Temporal lobe (tissue), 4 donors: ENCODE measurements at places on chromosomes 16 and 17. TPM values are rescaled to one million over a fixed set of nuclear protein-coding genes. Genes with fewer than 3 reads are reported as not detected.

The TMEM219 gene
- 16.7 TPM for total RNA-seq

The FOXJ1 gene
- 4.2 TPM for total RNA-seq

The HYDIN gene
- total RNA-seq: 15.7 TPM

The KRT40 gene
- total RNA-seq: not detected

The MYH8 gene
- total RNA-seq: not detected

The RASD1 gene
- total RNA-seq: 7.4 TPM

The KRTAP9-4 gene
- total RNA-seq: not detected

The DRC7 gene
- total RNA-seq: 0.74 TPM

The TMC5 gene
- 0.49 TPM for total RNA-seq

The NETO2 gene
- total RNA-seq: 122 TPM

The MYL4 gene
- 0.49 TPM for total RNA-seq

The TMEM106A gene
- 0.25 TPM for total RNA-seq

The SPNS3 gene
- under 0.01 TPM for total RNA-seq

The ACE gene
- 4.4 TPM for total RNA-seq

The MYADML2 gene
- not detected for total RNA-seq

The ITGA3 gene
- 17.2 TPM for total RNA-seq

The LGALS9C gene
- not detected for total RNA-seq

The RUNDC3A gene
- 78.2 TPM for total RNA-seq

The PLLP gene
- total RNA-seq: 1.5 TPM

The ALOX12B gene
- total RNA-seq: not detected

The CDH15 gene
- total RNA-seq: under 0.01 TPM

The HIC1 gene
- total RNA-seq: 2.5 TPM

The MAFG gene
- 11.3 TPM for total RNA-seq

The GRAPL gene
- 0.25 TPM for total RNA-seq

The TOX3 gene
- 17.0 TPM for total RNA-seq

The TEX14 gene
- 0.49 TPM for total RNA-seq

The PIRT gene
- 0.98 TPM for total RNA-seq

The ZNF785 gene
- total RNA-seq: 13.5 TPM

The CD300LG gene
- not detected for total RNA-seq

The MON1B gene
- total RNA-seq: 8.9 TPM

The HS3ST3B1 gene
- total RNA-seq: 0.74 TPM

The KRT32 gene
- not detected for total RNA-seq

The SLC9A5 gene
- 1.2 TPM for total RNA-seq
